ENCODE measurements at places on chromosomes 6 and 20.

DNA sequence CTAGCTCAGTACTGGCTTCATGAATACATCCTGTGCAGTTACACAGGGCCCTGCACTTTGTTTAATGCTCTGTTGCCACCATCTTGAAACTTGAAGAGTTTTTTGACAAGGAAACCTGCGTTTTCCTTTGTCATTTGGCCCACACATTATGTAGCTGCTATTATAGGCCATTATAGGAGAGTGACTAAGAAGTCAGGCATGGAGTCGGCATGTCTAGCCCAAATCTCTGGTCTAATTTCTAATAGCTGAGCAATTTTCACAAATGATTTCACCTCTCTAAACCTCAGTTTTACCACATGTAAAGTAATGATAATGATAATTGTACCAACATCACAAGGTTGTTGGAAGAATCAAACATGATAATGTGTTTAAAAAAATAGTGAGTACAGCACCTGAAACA is 67.1 kb upstream of the MYLIP start:
- DNase-seq = no peak

DNA sequence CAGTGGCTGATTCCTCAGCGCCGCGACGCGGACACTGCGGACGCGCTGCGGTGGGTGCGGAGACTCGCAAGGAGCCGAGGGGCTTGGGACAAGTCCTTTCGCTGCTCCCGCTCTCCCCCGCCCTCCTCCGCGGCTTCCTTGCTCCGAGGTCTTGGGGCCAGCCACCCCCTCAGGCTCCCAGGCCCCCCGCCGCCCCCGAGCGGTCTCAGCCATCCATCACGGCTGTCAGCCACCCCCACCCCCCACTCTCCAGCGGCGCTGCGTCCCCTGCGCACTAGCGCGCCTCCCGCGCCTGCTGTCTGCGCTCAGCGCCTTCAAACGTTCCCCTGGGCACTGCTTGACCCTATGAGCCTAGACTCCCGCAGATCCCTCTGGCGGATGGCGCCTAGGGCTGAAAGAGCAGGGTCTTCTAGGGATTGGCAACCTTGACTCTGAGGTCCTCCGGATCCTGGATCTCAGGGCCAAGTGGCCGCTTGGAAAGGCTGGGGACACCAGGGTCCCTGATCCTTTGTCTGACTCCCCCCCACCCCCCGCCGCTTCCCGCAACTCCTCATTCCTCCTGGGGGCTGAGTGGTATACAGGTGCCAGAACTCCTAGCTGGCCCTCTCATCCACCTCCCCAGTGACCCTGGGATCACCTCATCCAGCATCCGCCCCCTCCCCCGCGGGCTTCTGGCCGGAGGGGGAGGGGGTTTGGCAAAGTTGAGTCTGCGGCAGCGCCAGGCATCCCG is 1.4 kb downstream of the SLC12A5 start:
- no peak for DNase-seq

GRCh38 chr6:117550618-117551242 is 51.6 kb downstream of the GOPC start:
- no peak for DNase-seq

DNA sequence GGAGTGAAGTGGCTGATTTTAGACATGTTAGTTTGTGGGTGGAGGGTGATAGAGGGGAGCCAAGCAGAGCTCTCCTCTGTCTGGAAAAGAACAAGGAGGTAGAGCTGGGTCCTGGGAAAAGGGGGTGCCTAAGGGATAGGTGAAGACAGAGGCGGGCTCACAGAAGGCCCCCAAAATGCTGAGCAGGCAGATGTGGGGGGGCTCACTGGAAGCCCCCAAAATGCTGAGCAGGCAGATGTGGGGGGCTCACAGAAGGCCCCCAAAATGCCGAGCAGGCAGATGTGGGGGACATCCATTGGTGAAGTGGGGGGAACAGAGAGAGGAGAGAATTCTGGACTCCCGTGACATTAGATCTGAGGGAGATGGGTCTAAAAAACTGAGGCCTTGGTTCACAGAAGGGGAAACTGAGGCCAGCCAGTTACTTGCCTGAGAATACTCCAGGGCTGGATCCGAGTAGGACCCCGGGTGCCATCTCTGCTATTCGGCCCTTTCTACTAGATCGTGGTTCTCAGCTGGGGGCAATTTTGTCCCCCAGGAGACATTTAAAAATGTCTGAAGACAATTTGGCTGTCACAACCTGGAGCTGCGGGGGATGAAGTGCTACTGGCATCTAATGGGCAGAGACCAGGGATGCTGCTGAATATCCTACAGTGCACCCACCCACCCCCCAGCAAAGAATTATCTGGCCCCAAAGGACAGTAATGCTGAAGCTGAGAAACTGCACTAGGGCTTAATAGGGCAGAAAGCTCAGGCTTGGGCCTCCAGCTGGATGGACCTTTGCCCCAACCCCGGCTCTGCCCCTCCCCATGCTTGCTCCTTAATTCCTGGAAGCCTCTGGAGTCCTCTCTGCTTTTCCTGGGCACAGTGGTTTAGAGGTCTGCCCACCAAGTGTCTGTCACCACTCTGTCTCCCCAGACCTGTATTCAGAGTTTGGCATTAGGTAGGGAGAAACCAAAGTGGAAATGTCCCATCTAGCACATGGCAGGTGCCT is 2.1 kb downstream of the LPIN3 start:
- DNase-seq = no peak

GRCh38 chr6:21750575-21750974 is 157.0 kb downstream of the SOX4 start:
- DNase-seq = no peak

GRCh38 chr6:31896856-31897611 is 464 bp downstream of the EHMT2 start:
- no peak for DNase-seq

DNA sequence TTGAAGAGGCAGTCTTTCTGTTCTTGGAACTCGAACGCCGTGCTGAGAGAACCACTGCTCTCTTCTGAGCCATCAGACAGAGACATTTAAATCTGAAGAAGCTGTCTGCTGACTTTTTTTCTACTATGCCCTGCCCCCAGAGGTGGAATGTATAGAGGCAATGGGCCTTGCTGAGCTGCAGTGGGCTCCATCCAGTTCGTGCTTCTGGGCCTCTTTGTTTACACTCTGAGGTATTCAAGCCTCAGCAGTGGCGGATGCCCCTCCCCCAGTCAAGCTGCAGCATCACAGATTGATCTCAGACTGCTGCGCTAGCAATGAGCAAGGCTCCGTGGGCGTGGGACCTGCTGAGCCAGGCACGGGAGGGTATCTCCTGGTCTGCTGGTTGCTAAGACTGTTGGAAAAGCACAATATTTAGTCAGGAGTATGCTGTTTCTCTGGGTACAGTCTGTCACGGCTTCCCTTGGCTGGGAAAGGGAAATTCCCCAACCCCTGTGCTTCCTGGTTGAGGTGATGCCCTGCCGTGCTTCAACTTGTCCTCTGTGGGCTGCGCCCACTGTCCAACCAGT is 526.8 kb downstream of the CD109 start:
- DNase-seq = no peak

- no peak for DNase-seq
Observed at GRCh38 chr6:94673251-94673650, 904.1 kb upstream of the MANEA start.

DNA sequence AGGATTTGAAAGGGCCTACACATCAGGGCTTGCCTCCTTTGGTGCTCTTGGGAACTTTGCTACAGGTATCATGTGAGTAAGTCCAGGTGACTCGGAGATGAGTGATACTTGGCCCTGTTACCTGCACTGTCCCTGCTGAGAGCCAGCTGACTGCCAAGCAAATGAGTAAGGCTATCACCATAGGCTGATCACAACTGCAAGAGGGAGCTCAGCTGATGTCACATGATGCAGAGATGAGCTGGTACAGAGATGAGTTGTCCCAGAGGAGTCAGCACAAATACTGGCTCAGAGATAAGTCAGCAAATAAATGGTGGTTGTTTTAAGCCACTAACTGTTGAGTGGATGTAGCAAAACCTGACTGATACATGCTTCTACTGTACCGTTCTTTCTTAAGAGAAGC is 41.4 kb downstream of the LAMP5 start:
- no peak for DNase-seq
